ENCODE measurements at places on chromosomes 2 and 18.
A peak's percentile ranks its signal among the peaks of the same experiment; 100 is the strongest.

- DNase-seq: no peak
Measured at GRCh38 chr2:17101091-17101490, 417.1 kb downstream of the RAD51AP2 start.

- DNase-seq: no peak
Measured at GRCh38 chr18:69684789-69685188, 262.9 kb downstream of the CD226 start.

DNA sequence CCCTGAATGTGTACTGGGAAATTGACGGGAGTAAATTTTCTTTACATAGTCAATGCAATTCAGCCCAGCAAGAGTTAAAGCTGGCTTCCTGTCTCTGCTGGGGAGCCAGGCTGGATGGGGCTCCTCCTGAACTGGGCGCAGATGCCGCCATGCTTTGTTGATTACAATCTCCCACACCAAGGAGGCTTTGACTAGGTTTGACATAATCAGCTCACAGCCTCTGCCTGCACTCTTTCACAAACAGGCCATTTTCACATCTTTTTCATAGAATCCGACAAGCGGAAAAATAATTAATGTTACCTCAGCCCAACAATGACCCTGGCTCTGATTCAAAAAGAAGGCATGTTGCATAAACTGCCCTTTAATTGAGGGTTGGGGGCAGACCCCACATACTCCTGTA is 54.3 kb downstream of the FOXI3 start:
- no peak for DNase-seq

DNA sequence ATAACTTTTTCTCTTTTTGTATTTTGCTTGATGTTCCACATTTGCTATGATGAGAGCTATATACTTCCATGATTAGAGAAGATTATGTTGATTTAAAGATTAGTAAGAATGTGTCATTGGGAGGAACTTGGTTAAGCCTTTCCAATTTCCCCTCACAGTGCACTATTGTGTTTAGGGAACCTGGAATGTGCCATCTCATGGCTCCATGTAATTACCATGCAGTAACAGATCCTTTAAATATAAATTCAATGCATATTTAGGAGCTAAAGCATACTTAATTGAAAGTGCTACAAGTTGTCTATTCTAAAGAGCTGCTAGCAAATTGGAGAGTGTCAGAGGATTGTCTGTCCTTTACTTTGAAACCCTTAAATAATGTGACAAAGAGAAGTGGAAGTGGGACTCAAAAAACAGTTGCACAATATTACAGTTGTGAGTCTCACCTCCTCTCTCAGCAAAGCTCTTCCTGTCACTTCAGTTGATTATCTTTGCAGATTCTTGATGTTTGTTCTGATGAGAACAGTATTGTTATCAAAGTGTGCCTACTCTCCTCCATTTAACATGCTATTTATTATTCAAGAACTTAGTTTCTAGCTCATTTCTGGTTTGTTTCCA is 1162.7 kb upstream of the ZEB2 start:
- no peak for DNase-seq

DNA sequence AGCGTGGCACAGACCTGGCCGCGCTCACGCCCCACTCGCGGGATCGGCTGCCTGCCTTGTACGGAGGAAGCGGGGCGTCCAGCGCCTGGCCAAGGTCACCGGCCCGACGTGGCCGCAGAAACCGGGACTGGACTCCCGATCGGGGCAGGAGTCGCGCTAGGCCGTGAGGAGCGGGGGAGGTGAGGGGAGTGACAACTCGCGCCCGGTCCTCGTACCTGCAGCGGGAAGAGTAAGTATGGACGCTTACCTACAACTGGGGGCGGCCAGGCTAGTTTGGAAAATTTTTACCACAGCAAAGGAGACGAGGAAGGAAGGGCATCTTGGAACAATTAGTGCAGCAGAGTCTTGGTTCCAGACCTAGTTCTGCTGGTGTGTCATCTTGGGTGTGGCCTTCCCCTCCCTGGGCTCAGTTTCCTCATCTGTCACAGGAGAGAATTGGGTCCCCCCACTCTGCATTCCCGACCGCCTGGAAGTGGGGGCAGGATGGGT is 693 bp downstream of the UBE2F start:
- DNase-seq: peak; percentile 22

DNA sequence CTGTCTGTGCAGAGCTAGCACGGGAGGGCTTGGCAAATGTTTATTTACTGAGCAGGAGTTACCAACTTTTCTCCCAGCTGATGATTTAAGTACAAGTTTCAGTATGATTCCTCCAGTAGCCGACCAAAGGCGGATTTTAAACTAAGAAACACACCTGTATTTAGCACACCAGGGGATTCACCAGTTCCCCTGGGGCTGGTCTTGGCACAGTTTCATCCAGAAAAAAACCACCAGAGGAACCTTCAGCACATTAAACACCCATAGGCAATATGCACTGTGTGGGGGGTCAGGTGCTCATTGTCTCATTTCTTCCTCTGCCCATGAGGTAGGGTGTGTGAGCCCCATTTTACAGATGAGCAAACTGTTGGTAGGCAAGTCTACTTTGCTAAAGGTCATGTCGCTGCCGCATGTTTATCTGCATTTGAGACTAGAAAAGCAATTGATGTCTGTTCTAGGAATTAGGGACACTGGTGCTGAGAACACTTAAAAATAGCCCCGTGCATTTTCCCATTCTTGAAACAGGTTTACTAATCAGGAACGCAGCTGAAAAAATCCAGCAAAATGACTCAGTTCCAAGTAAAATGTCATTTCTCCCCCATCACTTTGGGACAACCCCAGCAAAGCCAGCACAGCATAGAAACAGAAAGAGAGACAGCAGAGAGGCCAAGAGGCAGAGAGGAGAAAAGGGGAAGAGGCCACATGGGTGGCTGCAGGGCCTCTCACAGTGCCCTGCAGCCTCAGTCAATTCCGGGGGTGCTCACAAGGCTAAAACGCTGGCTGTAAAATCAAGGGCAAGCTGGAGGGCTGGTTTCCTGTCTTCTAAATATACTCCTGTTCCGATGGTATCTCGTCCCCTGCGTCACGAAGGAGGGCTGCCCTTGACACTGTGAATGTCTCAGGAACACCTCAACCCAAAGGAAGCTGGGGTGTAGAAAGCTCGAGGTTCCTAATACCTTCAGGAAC is 166.8 kb upstream of the ID2 start:
- peak; percentile 22 for DNase-seq

- no peak for DNase-seq
Measured at GRCh38 chr2:188519136-188519535, 227.5 kb downstream of the GULP1 start.

DNA sequence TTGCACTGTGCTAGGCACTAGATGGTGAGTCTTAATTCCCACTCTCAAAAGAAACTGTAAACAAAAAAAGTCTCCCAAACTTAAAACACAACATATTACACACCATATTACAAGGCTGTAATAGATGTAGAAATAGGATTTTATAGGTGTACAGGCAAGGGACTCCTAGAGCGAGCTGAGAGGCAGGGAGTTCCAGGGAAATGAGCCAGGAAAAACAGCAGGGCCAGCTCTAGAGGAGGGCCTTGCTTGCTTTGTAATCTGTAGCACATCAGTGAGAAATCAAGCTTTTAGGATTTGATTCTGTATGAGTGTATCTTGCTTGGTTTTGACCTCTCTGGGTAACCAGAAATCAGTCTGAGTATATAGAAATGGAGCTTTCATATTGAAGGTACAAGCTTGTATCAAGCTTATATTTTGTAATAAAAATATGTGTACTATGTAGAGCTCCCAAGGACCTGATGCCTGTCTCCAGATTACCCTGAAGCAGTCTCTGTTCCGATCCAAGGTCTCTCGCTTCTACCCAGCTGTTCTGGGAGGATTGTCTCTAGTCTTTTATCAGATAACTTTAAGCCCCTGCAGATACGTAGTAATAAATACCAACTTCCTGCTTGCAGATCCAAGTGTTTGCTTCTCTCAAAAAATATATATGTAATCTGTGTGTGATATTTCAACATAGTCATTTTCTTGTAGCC is 73.0 kb downstream of the MYO1B start:
- no peak for DNase-seq

DNA sequence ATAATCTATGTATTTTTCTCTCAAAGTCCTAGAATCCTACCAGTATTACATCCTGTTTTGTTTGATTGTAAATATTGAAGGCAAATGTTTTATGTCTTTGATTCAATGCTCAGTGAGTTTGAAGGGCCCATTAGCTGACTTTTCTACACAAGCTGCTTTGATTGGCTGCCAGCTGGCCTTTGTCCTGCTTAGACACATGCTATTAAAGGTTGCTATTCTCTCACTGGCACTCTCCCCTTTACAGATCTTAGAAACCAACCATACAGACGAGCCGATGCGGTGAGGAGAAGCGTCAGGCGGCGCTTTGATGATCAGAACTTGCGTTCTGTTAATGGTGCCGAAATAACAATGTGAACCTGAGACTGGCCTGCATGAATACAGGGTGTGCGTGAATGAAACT is 69.7 kb downstream of the PRPF40A start:
- no peak for DNase-seq

- DNase-seq: no peak
Measured at GRCh38 chr2:3176869-3177255, 200.8 kb downstream of the EIPR1 start.

- DNase-seq: no peak
Measured at GRCh38 chr2:166900700-166901099, 12.4 kb downstream of the XIRP2 start.

DNA sequence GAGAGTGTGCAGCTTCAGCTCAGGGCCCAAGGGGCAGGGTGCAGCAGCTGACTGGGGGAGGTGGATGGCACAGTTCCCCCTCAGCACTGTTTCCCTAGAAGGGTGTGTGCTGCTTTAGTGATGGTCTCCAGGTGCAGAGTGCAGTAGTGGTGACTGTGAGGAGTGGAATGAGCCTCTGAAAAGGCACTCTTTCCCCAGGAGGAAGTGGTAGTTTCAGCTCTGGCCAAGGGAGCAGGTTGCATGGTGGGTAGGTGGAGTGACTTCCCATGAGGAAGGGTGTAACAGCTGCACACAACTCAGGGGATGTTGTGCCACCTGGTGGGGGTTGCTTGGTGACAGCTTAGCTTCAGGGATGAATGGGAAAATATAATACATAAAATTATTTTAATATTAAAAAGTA is 251.5 kb upstream of the NXPH2 start:
- DNase-seq: no peak

DNA sequence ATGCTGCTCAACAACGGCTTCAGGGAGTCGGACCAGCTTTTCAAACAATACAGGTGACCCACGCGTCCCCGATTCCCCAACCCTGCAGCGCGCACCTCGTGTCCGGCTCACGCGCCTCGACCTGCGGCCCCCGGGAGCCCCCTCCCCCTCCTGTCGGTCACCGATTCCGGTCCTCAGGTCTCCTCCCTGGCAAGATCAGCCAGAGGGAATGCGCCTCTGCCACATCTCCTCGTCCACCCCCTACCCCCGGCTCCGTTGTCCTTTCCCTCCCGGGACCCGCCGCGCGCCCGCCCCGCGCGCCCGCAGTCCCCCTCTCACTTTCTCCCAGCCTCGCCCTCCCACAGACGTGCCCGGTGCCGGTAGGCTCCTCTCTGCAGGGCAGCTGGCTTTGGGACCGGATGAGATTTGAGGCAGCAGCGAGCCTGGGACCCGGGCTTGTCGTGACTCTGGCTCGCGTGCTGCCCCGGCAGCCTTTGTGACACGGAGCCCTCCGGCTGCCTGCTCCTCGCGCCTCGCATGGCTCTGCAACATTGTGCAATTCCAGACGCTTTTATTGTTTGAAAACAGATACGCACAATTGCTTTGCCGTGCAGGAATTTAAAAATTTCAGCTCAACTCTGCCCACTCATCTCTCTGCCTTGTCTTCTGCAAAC is 558 bp downstream of the TTC39C start:
- peak; percentile 34 for DNase-seq

- no peak for DNase-seq
Measured at GRCh38 chr18:61085036-61085435, 248.2 kb upstream of the CDH20 start.

- no peak for DNase-seq
Measured at GRCh38 chr18:5628512-5629255, 84.9 kb upstream of the EPB41L3 start.

DNA sequence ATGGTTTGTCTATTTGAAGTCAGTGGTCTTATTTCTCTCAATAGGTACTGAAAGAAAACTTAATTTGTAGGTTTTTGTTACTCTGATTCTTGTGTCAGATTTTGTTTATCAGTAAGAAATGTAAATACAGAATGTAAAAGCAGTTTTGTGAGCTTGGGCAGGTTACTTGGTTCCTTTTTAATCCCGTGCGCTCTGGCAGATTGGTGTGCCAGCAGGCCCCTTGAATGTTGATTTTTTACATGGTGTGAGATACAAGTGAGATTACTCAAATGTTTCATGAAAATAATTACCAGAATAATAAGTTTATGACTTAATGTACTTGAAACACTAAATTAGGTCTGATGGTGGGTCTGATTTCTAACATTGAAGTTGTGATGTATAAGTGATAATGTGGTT is 13.4 kb downstream of the HNRNPA3 start:
- no peak for DNase-seq

DNA sequence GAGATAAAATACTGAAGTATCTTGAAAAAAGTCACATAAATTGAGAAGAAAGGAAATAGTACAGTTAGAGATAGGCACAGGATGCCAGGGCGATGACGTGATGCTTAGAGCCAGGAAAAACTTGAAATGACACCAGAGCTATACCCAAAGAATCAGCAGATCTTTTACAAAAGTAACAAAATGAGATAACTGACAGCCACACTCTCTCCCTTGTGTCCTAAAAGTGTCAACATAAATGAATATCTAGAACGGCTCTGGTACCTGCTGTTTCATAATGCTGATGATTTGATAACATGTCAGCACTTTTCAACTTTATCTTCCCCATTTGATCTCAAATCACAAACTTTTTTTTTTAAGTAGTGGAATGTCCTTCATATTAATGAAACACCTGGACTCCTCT is 45.6 kb upstream of the ZC3H15 start:
- no peak for DNase-seq

GRCh38 chr2:56240210-56240609 is 56.4 kb downstream of the CCDC85A start:
- no peak for DNase-seq

DNA sequence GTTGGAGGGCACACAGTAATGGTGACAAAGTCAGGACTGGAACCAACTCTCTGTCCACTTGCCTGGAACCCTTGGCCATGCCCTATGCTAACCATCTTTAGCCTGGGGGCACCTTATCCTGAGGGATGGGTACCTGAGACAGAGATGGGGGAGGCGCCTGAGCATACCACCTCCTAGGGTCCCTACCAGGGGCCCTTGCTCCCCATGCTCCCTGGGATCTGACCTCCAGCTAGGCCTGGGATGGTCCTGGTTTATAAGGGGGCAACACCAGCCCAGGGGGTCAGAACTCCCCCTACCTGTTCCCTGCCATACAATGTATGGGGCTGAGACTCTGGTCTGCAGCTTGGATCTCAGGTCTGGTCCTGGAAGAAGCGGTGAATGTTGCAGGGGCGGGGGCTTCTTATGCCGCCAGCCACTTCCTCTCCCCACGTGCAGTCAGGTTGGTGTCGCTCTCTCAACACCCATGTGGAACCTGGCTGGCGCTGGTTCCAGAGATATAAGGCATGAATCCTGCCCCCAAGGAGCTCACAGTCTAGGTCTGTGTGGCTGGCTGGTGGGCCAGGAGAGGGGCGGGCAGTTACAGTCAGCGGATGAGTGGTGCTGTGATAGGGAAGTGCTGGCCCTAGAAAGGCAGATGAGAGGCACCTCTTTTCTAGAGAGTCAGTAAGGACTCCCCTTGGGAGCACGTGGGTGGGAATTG is 3.8 kb upstream of the TOGARAM2 start:
- DNase-seq: no peak

- DNase-seq: no peak
Measured at GRCh38 chr2:126699018-126699417, 43.1 kb downstream of the GYPC start.

- no peak for DNase-seq
Measured at GRCh38 chr2:59654710-59655109, 898.7 kb downstream of the BCL11A start.

- no peak for DNase-seq
Measured at GRCh38 chr2:190698895-190699294, 50.0 kb downstream of the NAB1 start.

- no peak for DNase-seq
Measured at GRCh38 chr2:36545871-36546416, 52.0 kb downstream of the FEZ2 start.
